ENCODE measurements at places on chromosomes 6 and 20.

DNA sequence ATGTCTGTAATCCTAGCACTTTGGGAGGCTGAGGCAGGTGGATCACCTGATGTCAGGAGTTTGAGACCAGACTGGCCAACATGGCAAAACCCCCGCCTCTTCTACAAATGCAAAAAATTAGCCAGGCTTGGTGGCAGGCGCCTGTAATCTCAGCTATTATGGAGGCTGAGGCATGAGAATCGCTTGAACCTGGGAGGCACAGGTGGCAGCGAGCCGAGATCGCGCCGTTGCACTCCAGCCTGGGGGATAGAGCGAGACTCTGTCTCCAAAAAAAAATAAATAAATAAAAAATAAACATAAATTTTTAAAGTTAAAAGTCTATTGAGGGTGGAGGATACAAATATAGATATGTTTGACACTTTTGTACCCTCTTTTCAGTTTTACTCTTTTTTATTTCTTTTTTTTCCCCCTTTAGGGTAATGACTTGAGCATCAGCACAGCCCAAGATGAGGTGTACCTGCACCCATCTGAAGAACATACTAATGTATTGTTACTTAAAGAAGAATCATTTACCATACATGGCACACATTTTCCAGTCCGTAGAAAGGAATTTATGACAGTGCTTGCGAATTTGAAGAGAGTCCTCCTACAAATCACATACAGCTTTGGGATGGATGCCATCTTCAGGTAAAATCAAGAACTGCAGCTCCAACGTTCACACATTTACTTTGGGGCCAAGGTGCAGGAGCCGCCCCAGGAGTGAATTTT, 368.9 kb downstream of the LAMA2 start:
- peak; percentile 81 for DNase-seq

- DNase-seq = no peak
Measured at GRCh38 chr20:54382419-54382818, 93.0 kb upstream of the DOK5 start.

- no peak for DNase-seq
Measured at GRCh38 chr6:25179051-25179778, 100.0 kb upstream of the CARMIL1 start.

DNA sequence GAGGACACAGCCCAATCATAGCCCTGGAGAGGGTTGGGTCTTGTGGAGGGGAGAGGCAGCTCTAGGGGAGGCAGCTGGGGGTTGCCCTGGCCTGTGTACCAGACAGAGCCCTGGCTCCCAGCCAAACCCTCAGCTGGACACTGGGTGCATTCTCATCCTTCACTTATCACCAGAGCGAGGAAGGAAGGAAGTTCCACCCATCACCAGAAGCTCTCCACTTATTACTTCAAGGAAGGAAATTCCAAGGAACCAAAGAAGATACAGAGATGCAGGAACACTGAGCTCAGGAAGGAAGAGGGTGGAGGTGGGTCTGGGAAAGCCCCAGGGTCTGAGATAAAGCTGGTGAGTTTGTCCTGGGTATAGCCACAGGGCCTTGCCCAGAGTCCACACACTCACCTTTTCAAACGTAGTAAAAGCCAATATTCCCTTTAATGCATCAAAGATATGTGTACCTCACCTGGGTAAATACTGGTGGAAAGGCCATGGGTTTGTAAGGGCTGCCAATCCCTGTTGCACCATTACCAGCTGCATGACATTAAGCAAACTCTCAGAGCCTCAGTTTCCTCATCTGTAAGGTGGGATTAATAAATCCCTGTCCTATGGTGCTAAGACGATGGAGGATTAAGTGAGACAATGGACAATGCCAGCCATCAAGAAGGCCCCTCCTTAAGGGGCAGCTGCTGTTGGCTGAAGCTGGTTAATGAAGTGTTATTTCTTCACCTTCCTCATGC, 109.7 kb upstream of the NAA20 start:
- DNase-seq = no peak

GRCh38 chr6:33983721-33984465, 162.0 kb downstream of the GRM4 start:
- DNase-seq = no peak

DNA sequence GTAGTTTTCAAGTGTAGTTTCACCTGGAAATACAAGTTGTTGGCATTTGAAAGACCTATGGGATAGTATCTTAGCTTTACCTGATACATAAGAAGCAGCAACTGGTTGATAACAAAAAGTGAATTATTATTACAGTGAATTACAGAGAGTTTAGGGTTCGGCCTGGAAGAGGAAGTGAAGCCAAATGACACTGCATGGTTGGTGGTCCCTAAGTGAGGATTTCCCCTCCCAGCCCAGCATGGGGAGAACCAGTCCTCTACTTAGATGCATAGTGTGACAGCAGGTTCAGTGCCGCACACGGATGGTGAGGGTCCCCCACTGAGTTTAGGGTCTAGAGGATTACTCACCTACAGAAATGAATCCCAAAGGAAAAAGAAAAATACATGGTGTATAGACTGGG, 18.1 kb downstream of the HLA-DPB1 start:
- no peak for DNase-seq

DNA sequence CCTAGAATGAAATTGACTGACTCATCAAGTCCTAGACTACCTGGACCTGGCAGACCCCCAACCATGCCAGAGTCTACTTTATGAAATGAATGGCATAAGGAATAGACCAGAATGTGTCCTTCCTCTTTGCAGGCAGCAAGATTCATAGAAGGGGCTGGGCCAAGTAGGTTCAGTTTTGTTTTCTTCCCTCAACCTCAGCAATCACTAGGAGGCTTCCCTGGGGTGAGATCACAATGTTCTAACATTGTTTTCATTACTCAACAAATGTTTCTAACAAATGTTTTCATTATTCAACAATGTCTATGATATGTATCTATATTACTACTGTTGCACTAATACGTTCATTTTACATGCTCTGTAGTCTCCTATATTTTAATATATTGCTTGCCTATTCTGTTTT, 8.4 kb upstream of the FAM162B start:
- DNase-seq = no peak
